Subcutaneous preadipocyte (primary cell): ENCODE measurements at places on chromosomes 6 and 20. TPM values are rescaled to one million over a fixed set of nuclear protein-coding genes. Genes with fewer than 3 reads are reported as not detected.

The ECT2L gene
- not detected in 2 replicates for total RNA-seq

The RNF182 gene
- total RNA-seq, result 1.8 and 5.5 TPM in 2 replicates

The NFATC2 gene
- under 0.01 and 0.20 TPM in 2 replicates for total RNA-seq

The SLC4A11 gene
- 0.37 and 1.6 TPM in 2 replicates for total RNA-seq
